ENCODE measurements at places on chromosomes 2 and 18.

GRCh38 chr2:97740590-97741182 lies 27.3 kb downstream of the ZAP70 start:
- DNase-seq: peak; percentile 89

- DNase-seq: peak; percentile 77
These were observed 39.9 kb upstream of the DARS1 start for GRCh38 chr2:136025057-136025973.

- no peak for DNase-seq
These were observed 329.1 kb downstream of the SATB2 start for GRCh38 chr2:199128476-199129229.

DNA sequence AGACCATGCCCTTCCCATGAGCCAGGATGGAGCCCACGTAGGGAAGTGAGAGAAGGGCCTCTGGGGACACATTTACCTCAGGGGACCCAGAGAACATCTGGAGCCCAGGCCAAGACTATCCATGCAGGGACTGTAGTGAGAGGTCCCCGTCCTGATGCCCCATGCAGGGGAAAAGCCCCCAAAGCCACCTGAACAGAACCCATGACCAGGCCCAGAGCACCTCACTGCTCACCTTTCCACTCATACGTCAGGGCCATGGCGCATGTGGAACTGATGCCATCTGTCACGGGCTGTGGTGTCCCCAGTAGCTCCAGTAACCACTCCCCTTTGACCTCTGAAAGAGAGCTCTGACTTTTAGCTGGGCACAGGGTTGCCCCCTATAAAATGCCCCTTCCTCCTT lies 106.5 kb upstream of the TEX51 start:
- DNase-seq: no peak

GRCh38 chr18:69897397-69898108 lies 50.1 kb downstream of the CD226 start:
- DNase-seq: peak; percentile 54

- no peak for DNase-seq
These were observed 233.0 kb downstream of the ALK start for GRCh38 chr2:29688429-29688828.

DNA sequence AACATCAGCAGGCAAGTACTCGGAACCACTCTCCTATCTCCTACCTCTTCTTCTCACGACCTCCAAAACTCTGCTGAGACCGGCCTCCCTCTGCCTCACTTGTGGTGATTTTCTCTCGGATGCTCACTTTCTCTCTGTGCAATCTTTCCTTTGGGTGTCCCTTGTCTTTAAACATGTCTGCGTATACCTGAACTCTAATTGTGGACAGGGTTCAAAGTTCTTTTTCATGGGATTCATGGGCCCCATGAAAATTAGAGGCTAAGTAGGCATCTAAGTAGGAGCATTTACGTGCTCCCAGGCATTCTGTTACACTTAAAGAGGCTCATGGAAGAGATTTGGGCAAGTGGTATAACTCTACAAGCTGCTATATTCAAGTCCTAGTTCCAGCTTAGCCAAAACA lies 2.1 kb upstream of the PPP1CB start:
- DNase-seq: no peak

- no peak for DNase-seq
These were observed 11.2 kb upstream of the STAT1 start for GRCh38 chr2:191025135-191025534.

DNA sequence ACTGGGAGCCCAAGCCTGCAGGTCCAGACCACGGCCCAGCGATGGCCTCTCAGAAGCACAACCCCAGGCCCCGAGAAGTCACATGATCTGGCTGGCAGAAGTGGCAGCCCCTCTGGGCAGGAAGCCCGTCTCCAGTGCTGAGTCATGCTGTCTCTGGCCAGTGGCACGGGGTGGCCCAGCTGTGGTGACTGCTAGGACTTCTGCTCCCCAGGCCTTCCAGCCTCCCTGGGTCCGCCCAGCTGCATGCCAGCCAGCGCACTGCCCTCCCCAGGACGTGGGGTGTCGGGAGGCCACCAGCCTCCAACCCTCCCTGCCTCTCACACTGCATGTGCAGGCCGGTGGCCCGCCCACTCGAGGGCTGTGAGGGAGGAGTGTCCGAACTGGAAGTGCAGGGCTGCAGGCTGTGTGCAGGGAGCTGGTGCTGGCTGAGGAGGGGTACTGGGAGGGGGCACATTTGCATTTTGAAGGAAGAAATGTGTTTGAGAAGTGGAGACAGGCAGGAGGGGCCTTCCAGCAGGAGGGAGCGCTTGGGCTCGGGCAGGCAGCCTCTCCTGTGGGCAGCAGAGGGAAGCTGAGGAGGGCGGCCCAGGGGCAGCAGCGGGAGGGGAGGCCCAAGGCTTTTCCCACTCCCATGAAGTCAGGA lies 17.0 kb upstream of the HPCAL1 start:
- no peak for DNase-seq

GRCh38 chr2:205772983-205773382 lies 90.7 kb downstream of the NRP2 start:
- no peak for DNase-seq

GRCh38 chr2:210536973-210537650 lies 19.3 kb upstream of the CPS1 start:
- no peak for DNase-seq

DNA sequence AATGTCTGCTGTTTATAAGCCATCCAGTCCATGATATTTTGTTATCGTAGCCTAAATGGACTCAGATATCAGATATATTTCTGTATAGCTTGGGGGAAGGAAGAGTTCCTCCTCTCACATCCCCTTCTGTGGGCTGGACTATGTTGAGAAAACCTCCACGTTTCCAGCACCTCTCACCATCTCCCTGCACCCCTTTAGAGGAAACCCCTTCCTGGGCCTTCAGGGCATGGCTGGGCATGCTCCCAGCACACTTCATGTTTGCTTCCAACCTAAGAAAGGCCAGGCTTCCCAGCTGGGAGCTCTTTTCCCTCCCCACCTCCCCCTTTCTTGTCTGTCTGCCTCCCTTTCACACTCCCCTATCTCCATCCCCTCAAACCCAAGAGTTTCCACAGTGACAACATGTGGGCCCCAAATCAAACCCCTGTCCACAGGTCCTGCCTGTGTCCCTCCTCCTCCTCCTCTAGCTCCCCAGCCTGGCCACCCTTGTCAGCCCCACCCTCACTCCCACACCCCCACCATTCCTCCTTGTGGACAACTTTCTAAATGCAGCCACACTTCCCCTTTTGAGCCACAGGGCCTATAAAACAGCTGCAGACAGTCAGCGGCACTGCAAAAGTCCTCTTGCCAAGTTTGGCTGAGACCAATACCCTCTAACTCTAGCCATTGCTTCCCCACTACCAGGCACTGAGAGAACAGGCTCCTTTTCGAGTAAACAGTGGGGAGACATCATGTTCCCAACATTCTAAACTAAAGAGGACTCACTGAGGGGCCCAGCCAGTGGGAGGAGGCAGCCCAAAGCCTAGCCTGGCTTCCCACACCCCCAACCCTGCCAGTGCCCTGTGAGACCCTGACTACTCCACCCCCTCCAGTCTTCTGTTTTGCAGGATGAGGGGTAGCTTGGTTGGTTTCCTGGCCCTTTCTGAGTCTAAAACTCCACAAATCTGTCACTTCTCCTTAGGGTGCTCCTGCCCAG lies 120.5 kb downstream of the ZFP36L2 start:
- peak; percentile 70 for DNase-seq

DNA sequence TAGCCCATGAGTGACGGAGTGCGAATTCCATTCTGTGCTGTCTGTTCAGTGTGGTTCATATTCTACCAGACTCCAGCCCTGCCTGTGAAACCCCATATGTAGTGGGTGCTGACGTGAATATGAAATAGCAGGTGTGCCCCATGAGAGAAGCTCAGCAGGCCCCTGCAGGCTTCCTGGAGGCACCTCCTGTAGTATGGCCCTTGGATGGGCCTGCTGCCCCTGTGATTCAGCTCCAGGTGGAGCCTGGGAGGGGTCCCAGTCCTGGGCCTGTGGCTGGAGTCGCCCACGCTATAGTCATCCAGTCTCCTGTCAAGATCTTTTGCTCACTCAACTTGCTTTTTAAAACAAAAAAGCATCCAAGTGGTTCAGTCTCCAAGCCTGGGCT lies 125.5 kb downstream of the GLI2 start:
- DNase-seq: no peak

GRCh38 chr2:10985260-10985659 lies 73.5 kb downstream of the KCNF1 start:
- DNase-seq: no peak

DNA sequence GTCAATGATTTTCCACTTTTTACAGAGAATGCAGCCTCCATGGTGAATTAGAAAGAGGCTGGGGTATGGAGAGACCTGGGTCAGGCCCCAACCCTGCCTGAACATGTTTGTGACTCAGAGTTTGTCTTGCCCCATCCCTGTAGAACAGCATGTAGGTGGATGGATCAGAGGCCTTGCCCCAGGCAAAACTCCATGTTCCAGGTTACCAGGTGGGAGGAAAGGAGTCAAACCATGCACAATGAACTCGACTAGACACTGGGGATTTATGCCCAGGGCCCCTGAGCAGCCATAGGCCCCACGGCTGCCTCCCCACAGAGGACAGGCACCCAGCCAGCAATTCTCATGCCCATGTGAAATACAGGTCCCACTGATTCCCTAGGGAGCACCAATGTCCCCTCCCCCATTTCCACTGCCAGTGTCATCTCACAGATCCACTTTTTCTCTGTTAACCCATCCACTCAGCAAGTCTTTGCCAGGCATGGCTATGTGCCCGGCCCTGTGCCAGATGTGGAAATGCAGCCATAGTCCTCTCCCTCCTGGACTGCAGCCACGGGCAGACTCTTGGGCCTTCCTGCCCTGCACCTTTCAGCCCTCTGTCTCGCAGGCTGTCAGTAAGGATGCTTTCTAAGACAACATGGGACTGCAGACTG lies 737.8 kb upstream of the HS6ST1 start:
- no peak for DNase-seq

DNA sequence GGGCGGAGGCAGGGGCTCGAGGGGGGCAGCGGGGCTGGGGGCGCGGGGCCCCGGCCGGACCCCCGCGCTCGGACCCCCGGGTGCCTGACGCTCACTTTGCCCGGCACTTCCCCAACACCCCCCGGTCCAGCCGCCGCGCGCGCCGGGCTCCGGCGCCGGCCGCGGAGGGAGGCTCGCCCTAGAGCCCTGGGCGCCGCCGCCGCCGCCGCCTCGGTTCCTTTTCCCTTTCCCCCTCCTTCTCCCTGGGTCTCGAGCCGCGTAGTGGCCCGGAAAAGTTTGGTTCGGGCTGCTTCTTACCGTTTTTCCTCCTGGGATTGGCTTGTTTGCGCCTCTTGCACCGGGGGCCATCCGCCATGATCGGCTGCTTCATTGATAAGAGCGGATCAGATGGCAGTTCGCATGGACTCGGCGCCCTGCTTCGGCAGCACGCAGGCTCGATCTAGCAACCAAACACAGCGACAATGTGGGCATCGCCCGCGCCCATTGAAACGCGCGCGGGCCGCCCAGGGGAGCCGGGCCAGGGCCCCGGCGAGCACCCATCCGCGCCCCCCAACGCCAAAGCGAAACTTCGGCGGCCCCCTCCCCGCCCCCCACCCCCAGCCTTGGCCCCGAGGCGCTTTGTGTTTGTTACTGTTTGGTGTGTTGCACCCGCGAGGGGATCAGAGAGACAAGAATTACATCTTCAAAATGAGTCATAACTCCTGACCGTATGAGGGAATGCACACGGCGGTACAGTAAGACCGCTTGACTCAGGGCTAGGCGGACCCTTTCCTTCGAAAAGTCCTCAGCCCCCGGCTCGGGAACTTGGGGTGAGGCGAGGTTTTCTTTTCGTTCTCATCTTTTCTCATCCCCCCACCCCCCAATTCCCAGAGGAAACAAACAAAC lies 2.7 kb downstream of the ZEB2 start:
- DNase-seq: peak; percentile 68

- peak; percentile 40 for DNase-seq
These were observed 56.8 kb downstream of the ATF2 start for GRCh38 chr2:175111200-175111657.

DNA sequence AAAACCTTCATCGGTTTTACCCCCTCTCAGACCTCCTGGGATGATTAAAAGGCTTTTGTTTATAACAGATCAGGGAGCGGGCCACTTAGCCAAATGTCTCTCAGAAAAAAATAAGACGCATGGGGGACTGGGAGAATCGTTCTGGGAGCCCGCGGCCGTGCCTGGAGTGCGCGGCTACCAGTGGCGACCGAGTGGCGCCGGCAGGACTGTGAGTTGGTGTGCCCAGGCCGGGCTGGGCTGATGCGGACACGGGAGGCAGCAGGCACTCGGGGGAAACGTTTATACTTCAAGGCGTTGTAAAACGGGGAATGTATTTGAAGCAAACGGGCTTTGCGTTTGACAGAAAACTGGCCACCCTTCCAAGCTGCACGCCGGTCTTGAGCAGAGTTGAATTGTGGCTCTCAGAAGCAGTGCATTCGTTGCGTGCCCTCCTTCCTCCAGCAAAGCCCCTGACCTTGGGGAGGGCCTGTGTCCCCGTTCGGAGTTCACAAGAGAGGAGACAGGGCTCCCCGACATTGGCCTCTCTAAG lies 4.7 kb upstream of the HOXD10 start:
- no peak for DNase-seq

DNA sequence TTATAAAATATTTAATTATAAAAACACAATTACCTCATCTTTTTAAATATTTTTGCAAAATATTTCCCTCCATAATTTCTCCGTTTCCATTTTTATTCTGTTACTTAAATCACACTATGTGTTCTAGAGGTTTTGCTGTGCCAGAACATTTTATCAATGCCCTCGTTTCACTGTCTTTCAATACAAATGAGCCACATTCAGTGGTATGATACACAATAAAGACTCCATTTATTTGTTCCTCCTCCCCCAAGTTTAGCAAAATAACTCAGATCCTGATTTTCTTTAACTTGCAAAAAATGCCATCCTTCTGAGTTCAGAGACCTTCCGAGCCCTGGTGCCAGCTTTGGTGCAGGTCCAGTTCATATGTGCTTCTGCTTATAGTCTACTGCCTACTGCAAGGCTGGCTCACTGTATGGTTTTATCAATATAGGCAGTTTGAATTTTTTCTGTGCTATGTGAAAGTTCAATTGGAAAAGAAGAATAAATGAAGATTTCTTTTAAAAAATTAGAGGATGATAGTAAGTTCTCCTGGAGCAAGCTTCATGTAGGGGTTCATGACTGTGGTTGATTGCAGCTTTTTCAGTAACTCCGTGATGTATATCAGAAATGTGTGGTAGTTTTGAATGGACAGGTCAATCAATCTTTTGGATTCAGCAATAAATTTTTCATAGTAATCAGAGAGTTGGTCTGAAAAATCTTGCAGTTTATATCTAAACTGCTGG lies 42.5 kb downstream of the APOB start:
- no peak for DNase-seq

- DNase-seq: no peak
These were observed 7.8 kb upstream of the DYNC2LI1 start for GRCh38 chr2:43766006-43766405.

DNA sequence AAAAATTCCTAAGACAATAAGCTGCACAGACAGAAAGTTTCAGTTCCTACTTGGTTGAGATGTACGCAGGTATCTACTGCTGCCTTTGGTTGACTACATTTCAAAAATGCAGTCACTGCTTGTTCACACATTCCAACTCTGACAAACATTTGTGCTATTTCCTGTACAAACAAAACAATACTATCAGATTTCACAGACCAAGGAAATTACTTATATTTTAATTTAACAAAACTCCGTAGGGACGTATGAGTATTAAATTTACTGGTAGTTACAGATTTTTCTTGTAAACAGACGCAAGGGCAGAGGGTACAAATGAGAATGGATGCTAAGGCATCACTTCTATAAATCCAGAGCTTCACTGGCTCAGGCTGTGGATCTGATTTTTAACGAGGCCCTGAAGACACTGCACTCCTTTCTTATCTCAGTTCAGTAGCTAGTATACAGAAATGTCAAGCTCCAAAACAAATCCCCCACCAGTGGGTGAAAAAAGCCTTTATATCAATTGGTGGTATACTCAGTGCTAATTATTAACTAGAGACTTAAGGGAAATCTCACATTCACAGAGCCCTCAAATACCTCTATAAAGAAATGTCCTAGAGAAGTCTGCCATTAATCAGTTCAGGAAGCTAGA lies 31.7 kb upstream of the TTC32 start:
- peak; percentile 23 for DNase-seq

Measured in GM13976 (cell line).